ENCODE measurements at places on chromosomes 13 and 19. TPM values are rescaled to one million over a fixed set of nuclear protein-coding genes. Genes with fewer than 3 reads are reported as not detected.

DNA sequence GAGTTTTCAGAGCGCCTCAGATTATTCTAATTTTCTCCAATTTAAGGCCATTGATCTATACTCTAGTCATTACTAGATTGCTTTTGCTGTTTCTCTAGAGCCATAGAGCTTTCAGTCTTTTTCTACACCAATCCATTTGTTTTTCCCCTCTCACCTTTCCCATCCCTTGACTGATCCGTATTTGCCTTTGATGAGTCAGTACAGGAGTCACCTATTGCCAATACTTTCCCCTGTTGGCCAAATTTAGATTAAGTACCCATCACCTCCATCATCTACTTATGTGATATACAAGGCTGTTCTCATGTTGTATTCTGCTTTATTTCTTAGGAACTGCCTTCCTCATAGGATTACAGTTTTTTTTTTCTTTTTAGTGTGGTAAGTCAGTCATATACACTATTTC, 463.2 kb downstream of the KLF12 start:
- DNase-seq: no peak

DNA sequence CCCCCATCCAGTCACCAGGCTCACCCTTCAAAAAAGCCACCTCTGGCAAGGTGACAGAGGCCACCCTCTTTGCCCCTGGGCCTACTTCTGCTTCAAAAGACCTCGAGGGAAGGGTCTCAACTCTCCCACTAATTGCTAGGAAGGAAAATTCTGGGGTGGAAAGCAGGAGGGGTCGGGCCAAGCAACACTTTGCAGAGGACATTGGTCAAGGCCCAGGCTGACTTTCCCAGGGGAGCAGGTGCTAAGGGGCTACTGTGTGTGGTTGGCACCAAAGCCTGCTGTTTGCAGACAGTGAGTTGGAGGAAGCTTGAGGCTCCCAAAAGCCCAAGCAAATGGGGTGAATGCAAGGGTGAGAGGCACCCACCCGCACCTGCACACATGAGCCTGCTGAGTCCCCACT, 28.6 kb upstream of the VSTM2B start:
- no peak for DNase-seq

GRCh38 chr13:60755380-60756163, 358.6 kb downstream of the TDRD3 start:
- no peak for DNase-seq

GRCh38 chr19:13122275-13122878, 4.3 kb downstream of the NACC1 start:
- DNase-seq: no peak

- DNase-seq: no peak
These were observed 95.1 kb downstream of the ATP11A start for GRCh38 chr13:112784811-112785482.

DNA sequence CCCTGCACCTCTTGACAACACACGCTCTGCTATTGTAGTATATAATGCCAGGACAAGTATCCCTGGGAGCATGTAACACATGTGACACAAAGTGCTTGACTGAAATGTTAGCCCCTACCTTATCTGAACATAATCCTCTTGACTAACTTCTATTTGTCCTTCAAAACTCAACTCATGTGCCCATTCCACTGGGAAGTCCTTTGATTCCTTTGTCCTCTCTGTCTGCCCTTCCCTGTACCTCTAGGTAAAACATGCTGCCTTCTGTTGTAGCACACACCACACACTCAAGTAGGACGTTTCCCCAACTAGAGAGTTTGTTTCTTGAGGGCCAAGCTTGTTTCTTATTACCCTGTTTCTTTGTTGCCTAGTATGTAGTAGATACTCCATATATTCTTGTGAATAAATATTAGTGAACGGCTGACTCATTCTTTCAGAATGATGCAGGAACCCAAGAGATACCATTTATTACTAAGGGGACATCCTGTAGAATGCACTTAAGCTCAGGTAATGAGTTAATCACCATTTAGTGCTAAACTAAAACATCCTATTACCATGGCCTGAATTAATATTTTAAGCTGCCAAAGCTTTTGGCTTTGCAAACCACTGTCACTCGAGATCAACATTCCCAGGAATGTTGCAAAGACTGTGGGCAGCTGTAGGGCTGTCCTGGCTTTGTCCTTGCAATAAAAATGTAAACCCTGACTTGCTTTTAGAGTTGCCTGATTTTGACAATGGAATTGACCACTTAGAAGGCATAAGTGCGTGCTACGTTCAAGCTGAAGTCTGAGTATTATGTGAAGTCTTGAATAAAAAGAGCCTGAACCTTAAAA, 313.4 kb downstream of the COG6 start:
- no peak for DNase-seq

- no peak for DNase-seq
These were observed 2.2 kb downstream of the ZNF175 start for GRCh38 chr19:51573331-51573730.

GRCh38 chr19:30812099-30812678, 440.0 kb downstream of the ZNF536 start:
- no peak for DNase-seq

- DNase-seq: no peak
These were observed 7.2 kb downstream of the ABHD13 start for GRCh38 chr13:108225440-108225839.

GRCh38 chr13:32804673-32805230, 211.5 kb upstream of the KL start:
- DNase-seq: no peak

GRCh38 chr13:94210816-94211215, 268.7 kb downstream of the DCT start:
- DNase-seq: no peak

DNA sequence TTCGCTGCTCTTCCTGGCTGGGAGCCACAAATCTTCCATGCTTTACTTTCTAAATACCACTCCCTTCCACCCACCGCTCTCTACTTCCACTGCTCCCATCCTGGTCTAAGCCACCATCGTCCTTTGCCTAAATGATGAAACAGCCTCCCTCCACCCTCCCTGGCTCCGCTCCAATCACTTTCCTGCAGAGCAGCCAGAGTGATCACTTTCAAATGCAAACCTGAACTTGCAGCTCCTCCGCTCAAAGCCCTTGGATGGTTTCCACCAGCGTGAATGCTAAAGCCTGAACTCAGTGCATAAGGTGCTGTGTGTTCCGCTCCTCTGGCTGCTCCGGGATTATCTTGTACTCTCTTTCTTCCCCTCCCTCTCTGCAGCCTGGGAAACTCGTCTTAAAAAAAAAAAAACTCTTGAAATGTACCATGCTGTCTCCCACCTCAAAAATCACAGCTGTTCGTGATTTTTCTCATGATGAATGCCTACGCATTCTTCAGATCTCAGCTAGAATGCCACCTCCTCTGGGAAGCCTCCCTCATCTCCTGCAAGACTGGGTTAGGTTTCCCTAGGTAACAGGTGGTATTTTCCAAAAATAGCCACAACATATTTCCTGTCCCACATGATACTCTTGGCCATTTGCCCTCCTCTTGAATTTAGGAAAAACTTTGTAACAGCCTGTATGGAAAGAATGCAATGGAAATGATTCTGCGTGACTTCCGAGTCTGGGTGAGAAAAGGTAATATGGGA, 3.7 kb upstream of the SIN3B start:
- DNase-seq: peak; percentile 87

DNA sequence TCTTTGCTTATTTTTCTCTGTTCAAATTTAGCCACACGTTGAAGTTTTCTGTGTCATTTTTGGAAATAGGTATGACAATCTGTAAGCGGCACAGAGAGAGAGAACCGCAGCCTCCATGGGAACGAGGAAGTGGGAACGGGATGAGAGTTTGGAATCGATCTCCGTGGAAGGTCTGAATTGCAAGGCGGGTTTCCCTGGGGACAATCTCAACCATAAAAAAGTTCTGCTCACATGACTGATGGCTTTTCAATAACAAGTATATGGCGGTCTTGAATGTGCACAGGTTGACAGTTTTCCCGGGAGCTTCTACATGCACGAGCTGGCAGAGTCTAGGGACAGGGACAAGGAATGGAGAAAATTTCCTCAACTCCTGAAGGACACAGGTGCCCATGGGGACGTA, 90.9 kb downstream of the INSR start:
- DNase-seq: no peak

DNA sequence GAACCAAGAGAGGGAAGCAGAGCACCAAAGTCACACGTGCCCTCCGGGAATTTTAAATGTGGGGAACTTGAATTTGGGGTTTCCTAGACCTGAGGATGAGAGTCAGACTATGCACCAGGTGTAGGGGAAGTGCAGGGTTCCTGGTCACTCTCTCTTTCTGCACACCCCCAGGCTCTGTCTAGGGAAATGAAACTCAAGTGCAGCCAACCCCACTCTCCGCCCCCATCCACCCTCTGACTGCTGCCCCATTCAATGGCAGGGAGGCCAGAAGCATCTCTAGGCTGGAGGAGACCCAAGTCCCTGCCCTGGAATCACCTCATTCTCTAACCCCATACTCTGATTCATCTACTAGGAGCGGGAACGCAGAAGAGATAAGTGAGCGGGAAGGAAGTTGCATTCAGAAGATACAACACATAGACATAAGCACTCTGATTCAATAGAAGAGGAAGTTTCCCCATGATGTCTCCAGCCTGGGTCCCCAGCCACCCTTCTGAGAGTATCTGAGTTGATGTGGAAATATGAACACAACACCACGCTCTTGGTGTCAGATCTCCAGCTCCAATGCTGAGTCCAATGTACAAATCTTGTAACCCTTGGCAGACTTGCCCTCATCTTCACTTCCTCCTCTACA, 4.7 kb upstream of the SIGLEC14 start:
- peak; percentile 24 for DNase-seq

- no peak for DNase-seq
These were observed 9.5 kb downstream of the SMAD9 start for GRCh38 chr13:36910545-36910944.

GRCh38 chr19:31883296-31883990, 462.0 kb upstream of the ZNF507 start:
- no peak for DNase-seq

DNA sequence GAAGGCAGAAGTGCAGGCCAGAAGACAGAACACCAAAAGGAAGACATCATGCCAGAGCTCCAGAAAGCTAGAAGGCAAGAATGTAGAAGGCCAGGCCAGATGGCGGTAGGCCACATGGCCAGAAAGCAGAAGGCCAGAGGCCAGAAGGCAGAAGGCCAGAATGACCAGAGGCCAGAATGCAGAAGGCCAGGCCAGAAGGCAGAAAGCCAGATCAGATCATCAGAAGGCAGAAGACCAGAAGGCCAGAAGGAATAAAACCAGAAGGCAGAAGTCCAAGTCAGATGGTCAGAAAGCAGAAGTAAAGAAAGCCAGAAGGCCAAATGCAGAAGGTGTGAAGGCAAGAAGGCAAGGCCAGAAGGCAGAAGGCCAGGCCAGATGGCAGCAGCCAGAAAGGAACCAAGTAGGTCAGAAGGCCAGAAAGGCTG, 185.0 kb downstream of the TUBA3C start:
- DNase-seq: no peak

GRCh38 chr13:32165796-32166195, 134.2 kb downstream of the FRY start:
- DNase-seq: peak; percentile 85

- no peak for DNase-seq
These were observed 9.1 kb downstream of the SERP2 start for GRCh38 chr13:44382635-44383145.

- DNase-seq: peak; percentile 57
These were observed 4.6 kb upstream of the PRKCG start for GRCh38 chr19:53877361-53877766.

GRCh38 chr19:55460670-55461258, 678 bp downstream of the ISOC2 start:
- DNase-seq: peak; percentile 95

The ZNF90 gene
- total RNA-seq: 2.5 TPM

The DCLK1 gene
- total RNA-seq: 71.9 TPM

The IFNL2 gene
- total RNA-seq: not detected

The ZNF324B gene
- total RNA-seq: 5.7 TPM

The PLA2G4C gene
- total RNA-seq: 31.4 TPM

The IFI30 gene
- total RNA-seq: 4.6 TPM

The LGALS14 gene
- total RNA-seq: 0.13 TPM

The CABP5 gene
- total RNA-seq: not detected

The MYH14 gene
- 11.3 TPM for total RNA-seq
